ENCODE measurements at places on chromosomes 3 and 15. TPM values are rescaled to one million over a fixed set of nuclear protein-coding genes. Genes with fewer than 3 reads are reported as not detected.

- no peak for DNase-seq
Measured at GRCh38 chr3:4174791-4175190, 128.4 kb upstream of the SETMAR start.

GRCh38 chr3:18835021-18835420 lies 313.3 kb upstream of the KCNH8 start:
- DNase-seq = no peak

PAQR9 gene
- total RNA-seq = 12.9 TPM

GRCh38 chr3:16917256-16917935 lies 32.6 kb downstream of the PLCL2 start:
- DNase-seq = no peak

- peak; percentile 16 for DNase-seq
Measured at GRCh38 chr15:47742334-47742733, 25.0 kb downstream of the SEMA6D start.

DNA sequence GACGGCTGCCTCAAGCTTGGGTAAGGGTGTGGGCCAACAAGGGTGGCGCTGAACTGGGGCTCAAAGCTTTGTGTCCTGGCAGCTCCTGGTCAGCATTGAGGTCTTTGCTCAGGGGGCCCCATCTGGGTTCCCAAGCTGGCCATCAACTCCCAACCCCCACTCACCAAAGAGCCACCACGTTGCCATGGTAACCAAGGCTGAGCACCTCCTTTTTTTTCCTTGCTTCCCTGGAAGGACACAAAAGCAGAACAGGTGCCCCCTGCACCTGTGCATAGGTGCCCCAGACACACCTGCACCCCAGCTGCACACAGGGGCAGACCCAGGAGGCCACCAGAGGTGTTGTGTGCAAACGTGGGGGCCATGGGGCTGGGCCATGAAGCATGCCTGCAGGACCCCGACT lies 16.5 kb downstream of the UROC1 start:
- DNase-seq = no peak

CA12 gene
- 1.7 TPM for total RNA-seq

DNA sequence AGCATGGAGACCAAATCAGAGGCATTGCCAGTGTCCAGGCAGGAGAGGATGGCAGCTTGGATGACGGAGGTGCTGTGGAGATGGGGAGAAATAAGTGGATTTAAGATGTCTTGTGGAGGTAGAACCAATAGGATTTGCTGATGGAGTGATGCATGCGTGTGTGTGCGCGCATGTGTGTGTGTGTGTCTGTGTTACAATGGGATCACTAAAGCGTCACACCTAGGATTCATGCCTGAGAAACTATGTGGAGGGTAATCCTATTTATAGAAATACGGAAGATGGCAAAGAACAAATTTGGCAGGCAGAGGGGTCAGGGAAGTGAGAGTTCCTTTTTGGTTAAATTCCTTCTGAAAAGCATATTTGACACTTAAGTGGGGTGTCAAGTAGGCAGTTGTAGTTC lies 64.8 kb upstream of the ARL8B start:
- DNase-seq = no peak

GRCh38 chr3:16936233-16936632 lies 51.5 kb downstream of the PLCL2 start:
- DNase-seq = no peak

DNA sequence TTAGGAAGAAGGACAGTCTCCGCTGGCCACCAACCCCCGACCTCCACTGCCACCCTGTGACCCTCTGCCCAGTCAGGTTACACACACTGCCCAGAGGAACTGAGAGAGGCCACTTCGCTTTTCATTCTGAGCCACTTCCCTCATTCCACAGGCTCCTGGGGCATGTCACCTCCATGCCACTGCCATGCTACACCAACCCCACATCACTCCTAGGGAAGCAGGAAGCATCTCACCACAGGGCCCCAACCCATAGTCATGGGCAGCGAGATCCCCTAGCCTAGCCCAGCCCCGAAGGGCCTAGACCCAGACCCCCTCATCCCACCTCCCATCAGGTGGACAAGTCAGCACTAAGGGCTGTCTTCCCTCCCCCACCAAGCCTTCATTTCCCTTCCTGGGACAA lies 1.4 kb downstream of the PLCB2 start:
- no peak for DNase-seq

- no peak for DNase-seq
Measured at GRCh38 chr15:83694015-83694414, 40.1 kb downstream of the ADAMTSL3 start.

DNA sequence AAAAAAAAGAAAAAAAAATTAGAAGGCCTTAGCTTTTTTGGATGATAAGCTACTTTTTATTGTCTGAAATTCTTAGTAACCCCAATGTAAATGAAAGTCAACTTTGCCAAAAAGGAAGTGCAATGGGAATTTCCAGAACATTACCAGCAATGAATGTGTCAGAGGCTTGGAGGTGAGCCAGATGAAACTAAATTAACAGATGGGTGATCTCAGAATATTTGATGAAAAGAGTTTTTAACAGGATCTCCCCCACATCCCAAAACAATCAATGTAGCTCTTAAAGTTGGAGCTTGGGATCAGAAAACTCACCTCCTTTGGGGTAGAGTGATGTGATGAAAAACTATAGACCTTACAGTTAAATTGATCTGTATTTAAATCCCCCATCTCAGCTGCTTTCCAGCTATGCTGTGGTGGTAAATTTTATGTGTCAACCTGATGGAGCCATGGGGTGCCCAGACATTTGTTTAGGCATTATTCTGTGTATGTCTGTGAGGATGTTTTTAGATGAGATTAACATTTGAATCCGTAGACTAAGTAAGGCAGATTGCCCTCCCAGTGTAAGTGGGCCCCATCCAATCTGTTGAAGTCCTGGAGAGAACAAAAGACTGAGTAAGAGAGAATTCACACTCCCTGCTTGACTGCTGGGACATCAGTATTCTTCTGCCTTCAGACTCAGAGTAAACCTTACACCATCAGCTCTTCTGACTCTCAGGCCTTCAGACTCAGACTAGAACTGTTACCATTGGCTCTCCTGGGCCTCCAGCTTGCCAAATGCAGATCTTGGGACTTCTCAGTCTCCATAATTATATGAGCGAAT lies 84.3 kb upstream of the TNFSF10 start:
- no peak for DNase-seq

DNA sequence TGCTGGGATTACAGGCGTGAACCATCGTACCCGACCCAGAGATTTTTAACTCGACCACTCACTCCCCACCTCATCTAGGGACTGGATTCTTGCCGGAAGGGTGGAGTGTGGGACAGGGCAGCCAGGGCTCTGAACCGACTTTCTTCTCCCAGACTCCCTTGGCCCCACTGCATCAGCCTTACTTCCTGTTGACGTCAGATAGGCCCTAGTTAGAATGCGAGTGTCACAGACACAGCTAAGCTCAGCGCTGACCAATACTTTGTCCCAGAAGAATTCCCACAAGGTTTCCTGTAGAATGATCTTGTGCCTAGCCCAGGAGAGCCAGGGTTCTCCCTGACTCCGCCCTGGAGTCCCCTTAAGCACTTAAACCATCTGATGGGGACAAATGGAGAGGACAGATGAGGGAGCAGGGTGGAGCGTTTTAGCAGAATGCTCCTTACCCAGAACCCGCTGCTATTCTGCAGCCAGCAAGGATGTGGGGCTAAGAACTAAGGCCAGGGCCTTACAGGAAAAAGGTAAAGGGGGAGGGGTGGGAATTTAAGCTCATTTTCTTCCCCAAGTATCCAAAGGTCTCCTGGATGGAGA lies 5.8 kb upstream of the TUSC2 start:
- DNase-seq = peak; percentile 87

DNA sequence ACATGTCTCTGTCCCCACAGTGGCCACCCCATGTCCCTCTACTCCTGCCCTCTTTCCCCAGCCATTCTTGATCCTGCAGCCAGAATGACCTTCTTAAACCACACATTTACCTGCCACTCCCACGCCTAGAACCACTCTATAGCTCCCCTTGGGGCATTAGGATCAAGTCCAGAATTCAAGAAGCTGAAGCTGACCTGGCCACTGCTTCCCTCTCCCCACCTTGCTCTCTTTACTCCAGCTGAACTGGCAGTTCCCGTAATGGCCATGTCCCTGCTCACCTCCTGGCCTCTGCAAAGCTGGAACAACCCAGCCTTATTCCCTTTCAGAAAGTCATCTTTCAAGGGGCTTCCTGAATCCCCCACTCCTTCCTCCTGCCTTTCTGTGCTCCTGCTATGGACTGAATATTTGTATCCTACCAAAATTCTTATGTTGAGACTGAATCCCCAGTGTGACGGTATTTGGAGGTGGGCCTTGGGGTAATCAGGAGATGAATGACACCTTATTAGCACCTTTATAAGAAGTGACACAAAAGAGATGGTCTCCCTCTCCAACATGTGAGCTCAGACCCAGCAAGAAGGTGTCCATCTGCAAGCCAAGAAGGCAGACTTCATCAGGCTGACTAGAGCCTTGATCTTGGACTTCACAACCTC lies 3.8 kb downstream of the CSRNP1 start:
- no peak for DNase-seq
